ENCODE measurements at places on chromosomes 5 and 9. TPM values are rescaled to one million over a fixed set of nuclear protein-coding genes. Genes with fewer than 3 reads are reported as not detected.

DNA sequence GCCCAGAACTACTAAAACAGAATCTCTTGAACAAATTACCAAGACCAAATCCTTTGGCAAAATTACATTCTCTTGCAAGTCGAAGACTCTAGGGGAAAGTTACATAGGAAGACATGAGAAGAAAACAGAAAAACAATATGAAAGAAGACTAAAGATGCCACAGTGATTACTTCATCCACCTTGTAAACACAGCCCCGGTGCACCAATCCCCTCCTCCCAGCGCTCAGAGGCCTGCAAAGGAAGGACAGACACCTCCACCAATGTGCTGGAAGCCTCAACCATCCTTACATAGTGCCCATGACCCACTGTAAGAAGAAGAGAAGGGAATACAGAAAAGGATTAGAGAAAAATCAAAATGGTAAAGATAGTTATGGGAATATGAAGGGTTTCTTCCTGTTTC lies 218.5 kb downstream of the SPOCK1 start:
- no peak for DNase-seq

DNA sequence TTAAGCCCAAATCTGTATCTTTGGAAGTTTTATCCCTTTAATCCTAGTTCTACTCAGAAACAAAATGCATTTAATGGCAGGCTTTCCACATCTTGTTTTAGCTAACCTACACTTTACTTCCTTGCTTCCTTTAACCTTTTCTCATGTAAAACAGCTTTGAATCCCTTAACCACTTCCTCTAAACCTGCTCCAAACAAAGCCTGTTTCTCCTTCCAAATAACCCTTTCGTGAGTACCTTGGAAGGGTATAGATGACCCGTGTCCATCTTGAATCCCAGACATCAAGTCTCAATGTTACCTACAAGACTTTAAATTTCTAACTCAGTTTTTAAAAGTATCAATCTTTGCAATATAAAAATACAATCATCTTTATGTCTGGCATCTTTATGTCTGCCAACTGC lies 78.4 kb downstream of the DROSHA start:
- no peak for DNase-seq

MEIKIN gene
- not detected for total RNA-seq

- no peak for DNase-seq
Measured at GRCh38 chr5:149762958-149763630, 33.0 kb downstream of the PPARGC1B start.

CCDC69 gene
- total RNA-seq: 0.78 TPM

REEP2 gene
- 18.3 TPM for total RNA-seq

- DNase-seq: no peak
Measured at GRCh38 chr5:25850581-25850980, 1187.8 kb downstream of the CDH9 start.

DNA sequence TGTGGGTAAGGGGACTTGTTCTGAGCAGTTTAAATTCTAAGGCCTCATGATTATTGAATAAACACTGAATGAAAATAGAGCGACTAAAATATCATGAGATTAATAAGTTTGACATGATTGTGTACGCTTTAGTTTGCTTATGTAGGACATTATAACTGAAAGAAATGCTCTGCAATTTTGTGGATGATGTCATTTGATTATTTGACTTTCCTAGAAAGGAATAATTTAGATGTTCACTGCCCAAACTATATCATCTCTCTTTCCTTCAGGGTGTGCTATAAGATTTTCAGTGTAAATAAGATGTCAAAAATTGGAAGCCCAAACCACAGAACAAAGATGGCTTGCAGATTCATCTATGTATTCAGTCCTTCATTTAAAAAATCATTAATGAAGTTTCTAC lies 115.7 kb upstream of the MTAP start:
- DNase-seq: no peak

SPINK7 gene
- not detected for total RNA-seq

DNA sequence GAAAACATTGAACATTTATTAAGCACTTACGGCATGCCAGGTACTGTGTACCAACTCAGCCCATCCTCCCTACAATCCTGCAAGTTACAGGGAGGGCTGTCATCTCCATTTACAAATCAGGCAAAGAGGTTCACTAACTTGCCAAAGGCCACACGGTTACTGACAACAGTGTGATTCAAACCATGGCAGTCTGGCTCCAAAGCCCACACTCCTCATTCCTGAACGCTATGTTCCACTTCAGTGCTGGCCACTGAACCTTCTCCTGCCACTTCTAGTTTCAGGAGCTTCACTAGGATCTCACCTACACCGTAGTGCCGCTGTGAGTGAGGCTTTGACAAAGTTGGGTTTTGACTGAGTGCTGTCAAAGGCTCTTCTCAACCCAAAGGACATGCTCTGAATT lies 7.2 kb upstream of the LIFR start:
- no peak for DNase-seq

HAND1 gene
- total RNA-seq: not detected

DNA sequence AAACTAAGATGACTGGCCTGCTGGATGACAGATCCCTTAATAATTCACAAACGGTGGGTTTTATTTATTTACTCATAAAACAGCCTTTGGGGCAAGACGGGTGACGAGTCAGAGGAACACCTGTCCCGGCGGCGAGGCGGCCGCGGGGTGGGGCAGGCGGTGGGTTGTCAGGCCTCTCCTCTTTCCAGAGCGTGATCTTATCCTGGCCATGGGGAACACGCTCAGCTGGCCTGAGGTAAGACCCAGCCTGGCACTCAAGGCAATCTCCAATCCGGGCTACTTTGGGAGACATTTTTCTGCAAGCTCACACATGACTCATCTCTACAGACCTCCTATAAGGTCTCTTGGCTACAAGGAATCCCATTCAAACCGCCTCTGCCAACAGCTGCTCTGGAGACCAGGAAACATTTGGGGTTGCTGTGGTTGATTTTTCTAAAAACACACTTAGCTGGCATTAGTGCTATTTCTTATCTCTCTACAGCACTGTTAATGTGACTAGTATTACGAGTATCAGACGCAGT lies 6.3 kb downstream of the RAPGEF1 start:
- no peak for DNase-seq

DNA sequence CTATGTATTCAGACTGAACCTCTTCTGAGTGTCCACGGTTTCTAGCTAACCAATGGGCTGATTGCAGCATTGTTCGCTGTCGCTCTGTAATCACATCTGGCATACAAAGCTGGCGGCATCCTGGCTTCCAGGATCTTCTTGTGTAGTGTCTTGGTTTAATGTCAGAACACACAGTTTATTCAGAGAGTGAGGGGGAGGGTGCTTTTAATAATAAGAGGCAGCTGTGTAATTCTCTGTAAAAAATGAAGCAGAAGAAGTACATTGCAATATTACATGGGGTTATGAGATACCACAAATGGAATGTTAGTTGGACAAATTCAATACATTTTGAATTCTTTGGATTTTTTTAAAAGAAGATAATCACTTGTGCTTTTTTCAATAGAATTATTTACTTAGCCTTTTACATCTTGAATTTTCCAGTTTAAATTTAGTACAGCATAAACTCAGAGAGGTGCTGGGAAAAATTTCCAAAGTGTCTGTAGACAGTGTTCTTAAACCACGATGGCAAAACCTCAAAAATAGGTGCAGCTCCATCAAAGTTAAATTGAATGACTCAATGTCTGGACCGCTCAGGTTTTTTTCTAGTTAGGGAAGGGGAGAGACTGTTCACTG lies 206.0 kb downstream of the PCSK1 start:
- DNase-seq: no peak

BTNL8 gene
- total RNA-seq: not detected

LRRC19 gene
- total RNA-seq: not detected

- no peak for DNase-seq
Measured at GRCh38 chr5:98454904-98455303, 318.6 kb upstream of the RGMB start.

FREM1 gene
- total RNA-seq: 2.2 TPM

SLC2A6 gene
- 8.0 TPM for total RNA-seq

- DNase-seq: no peak
Measured at GRCh38 chr9:128371630-128372117, 500 bp downstream of the URM1 start.

MARCOL gene
- total RNA-seq: not detected

OR1J2 gene
- total RNA-seq: not detected

DNA sequence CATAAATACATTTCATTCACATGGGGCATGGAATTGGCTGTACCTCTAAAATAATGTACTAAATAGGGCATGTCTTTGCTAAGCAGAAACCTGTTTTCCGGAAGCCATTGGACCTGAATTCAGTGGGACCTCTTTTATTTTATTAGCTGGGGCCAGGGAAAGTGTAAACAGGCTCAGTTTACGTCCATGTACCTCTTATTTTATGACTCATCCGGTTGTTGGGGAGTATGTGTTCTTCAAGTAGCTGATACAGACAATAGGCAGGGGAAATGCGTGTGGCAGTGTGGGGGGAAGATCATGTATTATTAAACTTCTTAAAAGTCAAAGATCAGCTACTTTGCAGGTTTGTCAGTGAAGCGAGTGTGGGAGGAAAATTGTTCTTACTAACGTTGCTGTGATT lies 1.4 kb upstream of the GDNF start:
- DNase-seq: no peak

DNA sequence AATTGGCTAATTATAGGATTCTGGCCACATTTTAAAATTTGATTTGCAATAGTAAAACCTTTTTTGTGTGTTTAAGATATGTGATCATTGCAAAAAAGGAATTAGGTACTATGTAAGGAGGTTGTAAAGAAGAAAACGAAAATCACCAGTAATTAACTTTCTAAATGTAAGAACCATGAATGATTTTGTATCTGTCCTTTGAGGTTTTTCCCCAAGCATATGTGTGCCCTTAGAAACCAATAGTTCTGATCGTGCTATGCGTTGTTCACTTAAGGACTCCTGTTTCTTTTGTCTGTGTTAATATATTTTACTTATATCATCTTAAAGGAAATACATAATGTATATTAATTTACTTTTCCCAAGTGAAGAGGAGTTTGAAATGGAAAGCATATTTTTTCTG lies 410.2 kb downstream of the PSAT1 start:
- no peak for DNase-seq

- DNase-seq: no peak
Measured at GRCh38 chr5:1792842-1793266, 6.8 kb downstream of the MRPL36 start.

- no peak for DNase-seq
Measured at GRCh38 chr9:77598991-77599390, 49.1 kb downstream of the GNA14 start.

GRCh38 chr9:82903503-82903902 lies 159.4 kb downstream of the RASEF start:
- no peak for DNase-seq

MARCHF11 gene
- not detected for total RNA-seq

DNA sequence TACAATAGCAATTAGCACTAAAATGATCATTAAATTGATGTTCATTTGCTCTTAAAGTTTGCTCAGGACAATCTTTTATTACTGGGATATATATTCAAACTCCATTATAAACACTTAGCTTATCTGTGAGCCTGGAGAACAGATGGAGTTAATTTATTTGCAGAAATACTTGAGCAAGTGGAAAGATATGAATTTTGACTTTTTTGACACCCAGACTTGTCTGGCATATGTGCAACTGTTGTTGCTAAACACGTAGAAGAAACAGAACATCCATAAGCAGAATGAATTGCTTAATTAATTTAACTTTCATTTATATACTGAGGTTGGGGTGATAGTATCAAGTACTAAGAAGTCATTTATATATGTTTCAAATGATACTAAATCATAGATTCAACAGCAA lies 820.7 kb upstream of the TYRP1 start:
- no peak for DNase-seq

DNA sequence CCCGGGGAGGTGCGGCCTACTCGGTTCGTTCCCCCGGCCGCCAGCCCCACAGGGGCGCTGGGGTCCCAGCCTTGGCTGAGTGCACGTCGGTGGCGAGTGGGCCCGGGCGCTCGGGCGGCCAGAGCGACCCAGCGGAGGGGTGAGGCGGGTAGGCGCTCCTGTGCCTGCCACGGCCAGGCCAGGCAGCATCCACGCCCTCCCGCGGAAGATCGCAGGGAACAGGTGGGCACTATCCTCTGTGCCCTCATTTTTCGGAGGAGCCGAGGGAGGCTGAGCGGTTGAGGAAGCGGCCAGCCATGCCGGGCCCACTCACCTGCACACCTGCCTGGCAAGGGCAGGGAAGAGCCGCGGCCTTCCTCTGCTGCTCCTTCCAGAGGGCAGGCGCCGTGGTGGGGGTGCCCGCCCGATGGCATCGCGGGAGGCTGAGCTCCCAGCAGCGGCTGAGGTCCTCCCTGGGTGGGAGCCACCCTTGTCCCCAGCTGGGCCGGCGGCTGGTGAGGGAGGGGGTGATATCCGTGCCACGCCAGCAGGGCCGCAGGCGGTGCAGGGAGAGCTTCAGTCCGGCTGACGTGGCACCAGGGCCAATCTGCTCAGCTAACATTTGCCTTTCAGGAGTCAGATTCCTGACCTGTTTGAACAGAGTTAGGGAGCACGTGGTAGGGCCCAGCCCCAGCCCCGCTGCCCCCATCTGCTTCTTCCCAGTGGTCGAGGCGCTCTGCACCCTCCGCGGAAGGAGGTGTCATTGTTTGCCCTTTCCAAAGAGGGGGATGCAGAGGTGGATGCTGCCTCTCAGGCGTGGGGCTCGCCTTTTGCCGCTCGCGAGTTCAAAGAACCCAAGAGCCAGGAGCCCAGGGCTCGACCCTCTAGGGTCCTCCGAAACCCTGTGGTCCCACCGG lies 1.6 kb upstream of the SEC16A start:
- DNase-seq: no peak

DNA sequence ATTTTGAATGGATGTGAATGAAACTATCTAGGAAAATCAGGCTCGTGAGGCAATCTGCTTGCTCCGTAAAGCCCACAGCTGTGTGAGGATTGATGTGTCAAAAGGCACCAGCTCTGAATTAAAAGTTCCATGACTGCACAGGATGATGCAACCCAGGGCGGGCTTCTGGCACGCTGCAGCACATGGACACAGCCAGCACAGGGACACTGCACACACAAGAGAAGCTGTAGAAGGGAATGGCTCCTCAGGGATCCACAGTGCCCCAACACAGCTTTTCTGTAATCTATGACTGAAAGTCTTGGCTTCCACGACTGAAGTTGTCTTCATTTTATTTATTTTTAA lies 151.0 kb downstream of the GCNT1 start:
- DNase-seq: no peak

ZCCHC9 gene
- 17.3 TPM for total RNA-seq

DNA sequence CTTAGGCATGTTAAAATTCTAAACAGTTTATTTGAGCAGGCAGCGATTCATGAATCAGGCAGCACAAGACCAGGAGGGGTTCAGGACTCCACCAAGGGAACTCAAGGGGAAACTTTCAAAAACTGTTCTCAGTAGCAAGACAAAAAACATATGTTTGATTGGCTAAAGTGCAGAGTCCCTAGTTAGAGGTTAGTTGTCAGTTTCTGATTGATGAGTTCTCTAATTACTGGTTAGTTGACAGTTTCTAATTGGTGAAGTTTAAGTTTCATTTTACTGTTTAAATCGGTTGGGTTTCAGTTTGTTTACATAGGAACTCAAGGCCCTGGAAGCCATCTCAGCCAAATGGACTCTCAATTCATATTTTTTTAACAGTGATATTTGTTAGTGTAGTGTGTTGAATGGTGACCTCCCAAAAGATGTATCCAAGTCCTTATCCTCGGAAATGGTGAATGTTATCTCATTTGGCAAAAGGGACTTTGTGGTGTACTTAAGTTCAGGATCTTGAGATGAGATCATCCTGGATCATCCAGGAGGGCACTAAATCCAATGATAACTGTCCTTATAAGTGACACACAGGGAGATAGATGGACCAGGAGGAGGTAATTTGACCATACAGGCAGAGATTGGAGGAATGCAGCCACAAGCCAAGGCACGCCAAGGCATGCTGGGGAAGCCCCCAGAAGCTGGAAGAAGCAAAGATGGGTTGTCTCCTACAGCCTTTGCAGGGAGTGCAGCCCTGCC lies 219.2 kb upstream of the RAI14 start:
- DNase-seq: no peak

GPR150 gene
- total RNA-seq: 0.16 TPM

Measured in osteocyte (in vitro differentiated cells).